ENCODE measurements at places on chromosomes 5 and 9. TPM values are rescaled to one million over a fixed set of nuclear protein-coding genes. Genes with fewer than 3 reads are reported as not detected.

DNA sequence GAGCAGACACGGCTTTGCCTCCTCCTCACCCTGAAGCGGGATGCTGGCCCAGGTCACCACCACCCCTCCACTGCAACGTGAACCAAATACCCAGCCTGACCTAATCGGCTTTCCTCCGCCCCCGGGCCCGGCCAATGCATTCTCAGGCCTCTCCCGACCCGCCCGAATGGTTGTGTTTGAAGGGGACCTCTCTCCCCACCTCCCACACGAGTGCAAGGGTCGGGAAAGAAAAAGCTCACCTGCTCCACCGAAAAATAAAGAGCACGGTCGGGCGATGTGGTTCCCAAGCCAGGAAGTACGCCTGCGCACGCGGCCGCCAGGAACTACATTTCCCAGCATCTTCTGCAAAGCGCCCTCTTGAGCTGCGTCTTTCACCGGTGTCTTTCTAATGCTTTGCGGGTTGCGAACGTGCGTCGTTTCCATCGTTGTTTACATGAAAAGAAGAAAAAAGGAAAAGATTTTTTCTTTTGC, at the start of gene ZNF883:
ZNF883 (minus strand) TSS at position 282 of the 471 bp plus-strand sequence.
- DNase-seq, result peak; percentile 65
- H3K36me3 ChIP-seq, result peaks cover 2% of the 10 kb centered on the region
- no peak within 1 kb of the TSS for H3K27ac ChIP-seq
- H3K27me3 ChIP-seq, result no peaks in the 10 kb centered on the region

The GRXCR2 gene
- total RNA-seq, result not detected

The LMX1B gene
- 0.32 TPM for total RNA-seq

- H3K27ac ChIP-seq, result no peak overlapping the region
- no peaks in the 10 kb centered on the region for H3K36me3 ChIP-seq
- peak; percentile 73 for DNase-seq
- H3K27me3 ChIP-seq, result no peaks in the 10 kb centered on the region
Observed at GRCh38 chr5:179164331-179165311, 104.4 kb downstream of the ZNF354C start.
